CD4-positive, alpha-beta memory T cell (primary cell): ENCODE measurements at places on chromosomes 4 and X.

- no peak for DNase-seq
These were observed 1.7 kb upstream of the AFAP1 start for GRCh38 chr4:7941111-7941964.

DNA sequence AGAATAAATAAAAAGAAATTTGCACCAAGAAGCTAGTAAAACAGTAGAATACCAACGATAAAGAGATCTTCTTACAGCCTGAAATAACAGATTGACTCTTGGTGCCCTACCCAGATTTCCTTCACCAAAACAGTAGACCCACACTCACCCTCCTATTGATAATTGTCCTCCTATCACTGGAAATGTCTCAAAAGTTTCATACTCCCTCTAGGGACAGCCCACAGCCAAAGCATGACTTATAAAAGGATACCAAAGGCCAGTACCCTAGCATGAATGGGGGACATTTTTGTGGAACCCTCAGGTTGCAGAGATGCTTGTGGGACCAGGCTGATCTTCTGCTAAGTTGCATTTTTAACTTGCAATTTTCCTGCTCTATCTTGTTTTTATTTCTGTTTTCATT lies 104.1 kb downstream of the INPP4B start:
- no peak for DNase-seq

GRCh38 chrX:132226169-132226568 lies 6.9 kb upstream of the RAP2C start:
- no peak for DNase-seq

GRCh38 chr4:20418861-20419451 lies 167.3 kb downstream of the SLIT2 start:
- DNase-seq: no peak

DNA sequence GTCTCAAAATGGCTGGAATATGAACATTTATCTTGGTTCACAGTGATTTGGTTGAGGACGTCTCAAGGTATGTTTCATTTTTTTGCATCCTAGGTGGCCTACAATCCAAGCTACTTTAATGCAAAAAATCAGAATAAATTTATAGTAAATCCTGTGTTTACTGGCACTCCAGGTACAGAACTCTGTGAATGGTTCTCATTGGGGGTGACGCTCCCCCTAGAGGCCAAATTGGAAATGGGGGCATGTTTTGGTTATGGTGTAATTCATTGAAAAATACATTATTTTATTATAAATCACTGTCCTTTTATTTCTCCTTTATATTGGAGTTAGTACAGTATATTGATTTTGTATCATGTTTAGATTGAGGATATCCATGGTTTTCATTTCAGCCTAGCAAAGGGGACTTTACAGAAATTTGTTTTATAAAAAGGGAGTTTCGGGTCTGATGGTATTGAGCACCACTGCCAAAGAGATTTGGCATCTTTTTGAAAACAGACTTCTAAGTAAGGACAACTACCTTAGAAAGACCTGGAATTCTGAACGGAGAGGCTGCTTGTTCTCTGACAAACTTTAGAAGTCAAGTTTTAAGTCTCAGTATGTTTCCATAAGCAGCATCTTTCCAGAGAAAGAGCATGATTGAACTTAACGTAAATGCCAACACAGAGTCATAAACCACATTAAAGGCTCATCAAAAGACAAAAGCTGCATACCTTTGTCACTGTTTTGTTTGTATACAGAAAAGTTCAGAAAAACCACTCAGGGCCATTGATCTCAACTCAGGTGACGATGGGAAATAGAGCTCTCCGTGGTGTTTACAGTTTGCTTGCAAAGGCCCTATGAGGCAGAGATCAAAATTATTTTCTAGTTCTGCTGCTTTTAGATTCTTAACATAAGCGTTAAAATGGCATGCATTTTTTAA lies 19.4 kb downstream of the MTM1 start:
- DNase-seq: peak; percentile 40

- DNase-seq: no peak
These were observed 45.9 kb downstream of the CORIN start for GRCh38 chr4:47791965-47792364.

GRCh38 chrX:119971184-119971583 lies 27.6 kb upstream of the NKAP start:
- DNase-seq: no peak

- DNase-seq: no peak
These were observed 34.5 kb upstream of the CDKN2AIP start for GRCh38 chr4:183409934-183410333.

DNA sequence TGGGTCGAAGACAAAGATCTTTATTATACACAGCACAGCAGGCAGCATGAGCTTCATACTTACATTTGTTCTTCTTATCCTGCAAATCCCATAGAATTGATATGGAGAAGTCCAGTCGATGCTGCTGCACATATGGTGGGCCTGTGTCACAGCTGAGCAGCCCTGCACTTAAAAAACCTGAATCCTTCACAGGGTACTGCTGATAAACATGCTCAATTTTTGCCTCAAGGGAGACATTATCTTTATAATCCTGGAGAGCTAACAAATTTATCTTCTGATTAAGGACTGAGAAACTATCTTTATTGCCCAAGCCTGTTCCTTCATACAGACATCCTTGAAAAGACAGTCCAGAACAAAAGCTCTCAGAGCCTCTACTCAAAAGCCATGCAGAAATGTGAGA lies 434.4 kb upstream of the FAM47C start:
- no peak for DNase-seq

DNA sequence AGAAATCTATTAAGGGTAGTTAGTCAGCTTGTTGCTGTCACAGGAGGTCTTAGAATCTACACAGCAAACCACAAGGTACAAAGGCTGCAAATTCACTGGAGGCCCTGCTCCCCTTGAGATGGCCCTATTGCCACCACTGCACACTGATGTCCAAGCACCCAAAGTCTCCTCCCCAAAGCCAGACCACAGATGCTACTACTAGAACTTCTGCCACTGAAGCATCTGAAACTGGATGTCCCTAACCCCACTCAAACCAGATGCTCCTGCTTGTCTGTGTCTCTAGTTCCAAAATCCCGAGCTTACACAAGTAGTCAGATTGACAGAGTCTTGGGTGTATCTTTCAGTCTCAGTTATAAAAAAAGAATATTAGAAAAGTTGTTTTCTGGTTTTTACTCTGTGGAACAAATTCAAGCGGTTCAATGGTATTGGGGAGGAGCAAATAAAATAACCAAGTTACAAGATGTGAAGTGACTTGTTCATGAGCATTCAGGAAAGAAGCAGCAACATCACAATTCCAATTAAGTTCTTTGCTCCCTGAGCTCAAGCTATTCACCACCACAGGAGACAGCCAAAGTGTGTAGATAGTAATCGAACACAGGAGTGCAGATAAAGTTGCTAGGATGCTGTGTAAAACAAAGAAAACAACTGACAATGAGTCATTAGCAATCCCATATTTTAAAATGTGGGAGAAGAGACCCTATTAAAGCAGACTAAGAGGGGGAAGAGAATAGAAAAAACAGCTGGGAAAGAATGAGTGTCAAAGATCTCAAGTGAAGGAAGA lies 352.3 kb downstream of the PDGFC start:
- no peak for DNase-seq

DNA sequence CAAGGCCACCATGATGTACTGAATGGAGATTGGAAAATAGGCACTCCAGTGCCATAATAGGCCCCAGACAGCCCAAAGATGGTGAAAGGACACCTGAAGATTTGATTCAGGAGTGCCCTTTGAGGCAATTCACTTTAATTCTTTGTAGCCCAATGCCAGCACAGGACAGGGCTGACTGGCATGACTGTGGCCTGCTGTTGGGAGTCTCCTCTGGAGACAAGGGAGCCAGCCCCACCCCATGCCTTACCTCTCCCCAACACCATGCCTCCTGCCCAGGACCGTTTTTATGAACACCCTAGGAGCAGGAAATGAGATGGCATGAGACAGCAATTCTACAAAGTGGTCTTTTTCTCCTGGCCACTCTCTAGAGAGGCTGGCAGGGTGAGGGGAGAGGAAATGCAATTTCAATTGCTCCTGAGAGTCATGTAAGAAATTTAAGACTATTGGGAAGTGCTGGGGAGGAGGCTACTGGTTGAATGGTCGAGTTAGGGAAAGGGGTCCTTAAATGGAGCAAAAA lies 94.2 kb upstream of the MAMLD1 start:
- no peak for DNase-seq

- no peak for DNase-seq
These were observed 135.8 kb upstream of the FRG1 start for GRCh38 chr4:189804894-189805293.
